Osteoblast (primary cell): ENCODE measurements at places on chromosomes 11 and 22. TPM values are rescaled to one million over a fixed set of nuclear protein-coding genes. Genes with fewer than 3 reads are reported as not detected.

MMP27 gene
- total RNA-seq = not detected in 2 replicates

LBHD1 gene
- total RNA-seq = 7.6 and 8.0 TPM in 2 replicates

KCNJ11 gene
- total RNA-seq = under 0.01 TPM in 1 of 2 replicates, not detected in the other

TMEM191B gene
- total RNA-seq = 1.2 TPM in 1 of 2 replicates, not detected in the other

MPEG1 gene
- total RNA-seq = under 0.01 and 0.36 TPM in 2 replicates

PAK1 gene
- 34.4 and 44.2 TPM in 2 replicates for total RNA-seq

MMP7 gene
- under 0.01 TPM in 1 of 2 replicates, not detected in the other for total RNA-seq

THY1 gene
- 308 and 400 TPM in 2 replicates for total RNA-seq

TCN1 gene
- total RNA-seq = not detected in 2 replicates

OR52K1 gene
- not detected in 2 replicates for total RNA-seq

OR5P2 gene
- not detected in 2 replicates for total RNA-seq

OR2AT4 gene
- not detected in 2 replicates for total RNA-seq

GALNT18 gene
- 3.2 and 4.7 TPM in 2 replicates for total RNA-seq

ADM2 gene
- total RNA-seq = 9.1 and 9.4 TPM in 2 replicates

PLEKHA7 gene
- 0.29 and 1.1 TPM in 2 replicates for total RNA-seq

SCUBE1 gene
- 2.1 and 2.2 TPM in 2 replicates for total RNA-seq

DNA sequence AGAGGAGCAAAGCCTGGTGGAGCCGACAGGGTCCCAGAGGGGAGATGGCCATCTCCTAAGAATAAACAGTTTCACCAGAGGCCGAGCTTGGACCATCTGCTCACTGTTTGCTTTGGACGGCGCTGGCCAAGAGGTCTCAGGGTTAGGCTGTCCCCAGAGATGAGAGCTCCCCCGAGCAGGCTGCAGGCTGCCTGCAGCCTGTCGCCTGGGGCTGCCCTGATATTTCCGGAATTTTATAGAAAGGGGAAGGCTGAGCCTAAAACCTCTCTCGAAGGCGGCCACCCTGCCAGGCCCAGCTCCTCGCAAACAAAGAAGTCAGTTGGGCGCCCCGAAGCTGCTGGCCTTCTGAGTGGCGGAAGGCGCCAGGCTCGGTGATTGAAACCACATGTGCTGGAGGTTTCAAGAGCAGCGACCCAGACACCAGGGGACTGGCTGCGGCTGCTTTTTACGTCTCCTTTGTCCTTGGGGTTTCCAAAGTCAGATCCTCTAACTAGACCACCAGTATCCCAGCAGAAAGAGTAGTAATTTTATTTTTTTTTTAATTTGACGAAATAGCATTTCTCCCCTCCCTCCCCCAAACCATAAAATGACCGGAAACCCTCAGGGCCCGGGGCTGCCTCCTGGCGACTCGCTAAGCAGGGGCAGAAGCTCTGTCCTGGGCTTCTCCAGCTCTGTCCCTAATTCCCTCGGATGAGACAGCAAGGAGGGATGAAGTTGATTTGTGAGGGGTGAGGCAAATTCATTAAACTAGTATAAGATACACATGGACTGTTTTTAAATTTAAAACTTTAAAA is 57.4 kb downstream of the CLMP start:
- peak; percentile 92 for DNase-seq

DNA sequence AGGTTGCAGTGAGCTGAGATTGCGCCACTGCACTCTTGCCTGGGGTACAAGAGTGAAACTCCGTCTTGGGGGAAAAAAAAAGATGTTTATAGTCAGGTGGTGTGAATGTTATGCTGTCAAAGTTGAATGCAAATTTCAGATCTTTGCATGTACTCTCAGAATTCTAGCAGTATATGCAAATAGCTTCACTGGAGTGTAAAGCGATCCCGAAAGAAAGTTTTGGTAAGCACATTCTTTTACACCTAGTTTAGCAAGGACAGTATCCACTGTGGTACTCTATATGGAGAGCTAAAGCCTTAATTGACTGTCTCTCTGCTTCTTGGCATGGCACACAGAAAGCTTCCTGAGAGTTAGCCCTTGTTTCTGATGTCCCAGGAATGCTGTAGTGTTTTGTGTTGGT is 4.0 kb downstream of the JAM3 start:
- DNase-seq = no peak

GRCh38 chr11:75986966-75987365 is 172.0 kb downstream of the UVRAG start:
- no peak for DNase-seq

GRCh38 chr11:57340039-57340615 is 2.0 kb downstream of the P2RX3 start:
- DNase-seq = peak; percentile 65

- DNase-seq = no peak
Measured at GRCh38 chr11:104369761-104370160, 205.8 kb upstream of the PDGFD start.

GRCh38 chr22:48403521-48404403 is 1423.9 kb downstream of the BRD1 start:
- peak; percentile 29 for DNase-seq

DNA sequence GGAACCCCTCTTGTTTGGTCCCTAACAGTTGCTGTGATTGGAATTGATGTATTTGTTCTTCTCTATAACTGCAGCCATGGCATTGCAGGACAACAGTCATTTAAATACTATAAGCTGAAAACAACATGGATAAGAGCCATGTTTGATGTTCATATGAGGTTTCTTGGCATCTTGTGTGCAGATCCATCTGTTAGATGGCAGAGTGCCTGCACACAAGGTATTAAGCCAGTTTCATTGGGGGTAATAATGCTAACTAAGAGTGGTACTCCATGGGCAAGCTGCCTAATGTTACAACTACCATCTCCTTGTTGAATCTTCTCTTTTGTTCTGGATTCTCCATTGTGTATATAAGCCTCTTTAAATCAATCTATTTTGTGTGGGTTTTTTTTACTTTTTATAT is 206.0 kb upstream of the CHORDC1 start:
- DNase-seq = no peak

GRCh38 chr22:39631381-39632286 is 61.1 kb downstream of the CACNA1I start:
- DNase-seq = peak; percentile 84

DNA sequence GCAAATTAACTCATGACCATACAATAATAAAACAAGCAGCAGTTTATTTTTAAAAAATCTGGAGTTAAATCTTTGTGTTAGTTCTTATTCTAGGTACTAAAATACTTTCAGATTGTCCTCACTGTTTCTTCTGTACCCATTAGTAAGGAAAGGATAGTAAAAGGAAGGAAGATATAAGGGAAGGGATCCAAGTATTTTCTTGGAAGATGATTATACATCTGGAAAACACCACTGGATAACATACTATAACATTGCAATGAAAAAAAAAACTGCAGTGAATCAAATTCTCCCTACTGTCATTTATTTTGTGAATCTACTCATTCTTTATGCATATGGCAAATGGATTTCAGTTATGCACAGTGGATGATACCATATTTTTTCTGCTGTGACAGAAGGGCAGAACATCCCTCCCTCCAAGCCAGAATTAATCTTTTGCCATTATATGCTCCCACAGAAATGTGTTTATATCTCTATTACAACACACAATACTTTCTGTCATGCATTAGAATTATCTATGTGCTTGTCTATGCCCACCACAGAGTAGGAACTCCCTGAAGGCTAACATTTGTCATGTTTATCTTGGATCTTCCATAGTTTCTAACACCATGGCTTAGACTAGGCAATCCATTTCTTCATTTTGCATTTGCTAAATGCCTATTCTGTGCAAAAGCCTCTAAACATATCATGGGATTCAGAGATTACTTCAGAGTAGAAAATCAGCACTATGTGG is 282.3 kb upstream of the CTSC start:
- no peak for DNase-seq

GRCh38 chr11:106482917-106483785 is 405.7 kb downstream of the AASDHPPT start:
- peak; percentile 39 for DNase-seq

DNA sequence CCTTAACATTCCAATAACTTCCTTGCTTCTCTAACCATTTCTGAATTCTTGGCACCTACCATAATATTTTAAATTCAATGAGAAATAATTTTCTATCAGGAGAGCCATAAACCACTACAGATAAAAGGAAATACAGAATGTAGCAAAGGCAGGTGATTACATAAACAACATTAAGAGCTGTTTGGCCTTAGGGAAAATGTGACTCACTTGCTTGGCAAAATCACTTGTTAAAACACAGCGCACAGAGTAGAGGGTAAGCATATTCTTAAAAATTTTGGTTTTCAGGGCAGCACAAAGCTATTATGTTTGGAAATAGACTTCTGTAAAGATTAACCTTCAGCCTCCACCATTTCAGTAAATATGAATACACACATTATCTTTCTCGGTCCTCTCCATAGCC is 26.4 kb downstream of the IZUMO1R start:
- DNase-seq = no peak

GRCh38 chr11:120751550-120751949 is 240.0 kb downstream of the GRIK4 start:
- DNase-seq = no peak

GRCh38 chr11:33634291-33634834 is 66.3 kb downstream of the C11orf91 start:
- DNase-seq = no peak

DNA sequence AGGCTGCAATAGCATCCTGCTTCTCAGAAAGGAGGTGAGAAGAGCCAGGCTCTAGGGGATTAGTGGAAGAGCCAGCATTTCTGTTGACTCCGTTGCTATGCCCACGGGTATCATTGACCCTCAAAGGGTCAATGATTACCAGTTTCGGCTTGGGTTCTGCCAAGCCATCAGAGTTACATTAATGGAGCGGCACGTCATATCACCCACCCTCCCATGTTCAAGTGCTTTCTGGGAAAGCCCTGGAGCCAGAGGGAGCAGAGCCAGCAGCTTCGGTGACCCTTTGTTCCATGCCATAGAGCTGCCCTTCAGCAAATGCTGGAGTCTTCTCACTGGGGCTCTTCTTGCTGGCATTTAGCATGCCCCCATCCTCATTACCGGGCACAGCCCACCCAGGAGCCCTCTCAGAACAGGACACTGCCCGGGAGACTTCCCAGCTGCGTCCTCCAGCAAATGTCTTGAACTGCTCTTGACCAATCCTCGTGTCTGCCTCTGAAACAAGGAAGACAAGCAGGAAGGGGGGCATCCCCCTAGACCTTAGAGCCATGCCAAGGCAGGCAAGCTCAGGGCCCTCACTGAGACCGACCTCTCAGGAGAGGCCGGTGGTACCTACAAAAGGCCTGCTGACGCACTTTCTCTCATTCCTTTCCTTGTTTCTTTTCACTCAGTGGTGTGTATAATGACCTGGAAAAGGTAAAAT is 14.6 kb downstream of the KCNJ1 start:
- no peak for DNase-seq

- no peak for DNase-seq
Measured at GRCh38 chr11:84719935-84720577, 907.1 kb downstream of the DLG2 start.

GRCh38 chr11:70400643-70401042 is 2.3 kb downstream of the CTTN start:
- peak; percentile 26 for DNase-seq

GRCh38 chr11:111819161-111819828 is 52.1 kb downstream of the ALG9 start:
- peak; percentile 51 for DNase-seq

- DNase-seq = peak; percentile 56
Measured at GRCh38 chr11:70068950-70069349, 9.2 kb upstream of the ANO1 start.

DNA sequence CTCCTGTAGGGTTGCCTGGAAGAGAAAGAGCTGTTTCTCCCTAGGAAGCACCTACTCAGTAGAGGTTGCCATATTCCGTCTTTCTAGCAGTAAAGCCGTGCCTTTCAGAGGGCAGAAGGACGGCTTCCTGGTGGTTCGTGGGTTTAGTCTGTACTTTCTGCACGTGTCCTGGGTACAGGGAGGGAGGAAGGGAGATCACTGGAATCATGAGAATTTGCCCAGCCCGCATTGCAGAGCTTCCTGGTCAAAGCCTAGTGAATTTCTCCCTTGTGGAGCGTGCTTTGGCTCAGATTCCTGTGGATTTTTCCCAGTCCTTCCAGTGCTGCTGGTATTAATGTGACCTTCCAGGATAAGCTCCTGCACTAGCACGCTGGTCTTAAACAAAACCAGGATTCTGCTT is 44.9 kb downstream of the GRAMD1B start:
- DNase-seq = peak; percentile 75

- no peak for DNase-seq
Measured at GRCh38 chr11:117495357-117495756, 167.7 kb downstream of the CEP164 start.

GRCh38 chr22:40044870-40045834 is 50.4 kb downstream of the FAM83F start:
- DNase-seq = peak; percentile 90

GRCh38 chr11:19646308-19646707 is 66.3 kb upstream of the NAV2 start:
- no peak for DNase-seq

DNA sequence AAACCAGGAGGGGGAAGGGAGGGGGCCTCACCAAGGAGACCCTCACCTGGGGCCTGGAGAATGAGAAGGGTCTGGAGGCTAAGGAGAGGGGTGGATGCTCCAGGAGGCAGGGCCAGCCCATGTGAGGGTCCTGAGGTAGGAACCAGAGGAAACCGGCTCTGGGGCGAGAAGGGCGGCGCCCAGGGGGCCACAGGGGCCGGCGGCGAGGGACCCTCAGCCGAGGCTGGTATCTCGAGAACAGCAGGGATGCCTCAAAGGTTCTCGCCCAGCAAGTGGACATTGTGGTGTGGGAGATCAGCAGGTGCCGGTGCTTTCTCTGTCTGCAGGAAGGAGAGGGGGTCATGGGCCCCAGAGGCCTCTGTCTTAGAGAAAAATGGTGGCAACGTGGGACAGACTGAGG is 47.9 kb downstream of the CDKN1C start:
- no peak for DNase-seq

GRCh38 chr22:19629331-19629719 is 85.0 kb upstream of the SEPTIN5 start:
- DNase-seq = peak; percentile 73

DNA sequence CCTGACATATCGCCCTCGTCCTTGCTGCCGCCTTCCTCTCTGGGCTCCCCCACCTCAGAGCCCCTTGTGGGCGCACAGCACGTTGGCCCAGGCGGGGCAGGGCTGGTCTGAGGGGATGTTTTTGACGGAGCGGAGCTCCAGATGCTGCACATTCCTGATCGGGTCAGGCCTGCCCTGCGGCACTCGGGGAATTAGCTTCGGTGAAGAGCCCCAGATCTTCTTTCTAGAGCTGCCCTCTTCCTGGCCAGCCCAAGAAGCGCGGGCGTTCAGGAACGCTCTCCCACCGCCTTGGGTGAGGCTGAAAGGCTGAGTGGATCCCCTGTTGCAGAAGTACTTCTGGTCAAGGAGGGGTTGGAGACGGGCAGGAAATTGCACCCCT is 12.1 kb downstream of the YPEL4 start:
- DNase-seq = no peak

GRCh38 chr11:44943696-44944095 is 7.0 kb downstream of the TP53I11 start:
- no peak for DNase-seq
